ENCODE measurements at places on chromosomes 16 and 17.

GRCh38 chr17:1834380-1835149, 4.8 kb downstream of the RPA1 start:
- no peak for DNase-seq

DNA sequence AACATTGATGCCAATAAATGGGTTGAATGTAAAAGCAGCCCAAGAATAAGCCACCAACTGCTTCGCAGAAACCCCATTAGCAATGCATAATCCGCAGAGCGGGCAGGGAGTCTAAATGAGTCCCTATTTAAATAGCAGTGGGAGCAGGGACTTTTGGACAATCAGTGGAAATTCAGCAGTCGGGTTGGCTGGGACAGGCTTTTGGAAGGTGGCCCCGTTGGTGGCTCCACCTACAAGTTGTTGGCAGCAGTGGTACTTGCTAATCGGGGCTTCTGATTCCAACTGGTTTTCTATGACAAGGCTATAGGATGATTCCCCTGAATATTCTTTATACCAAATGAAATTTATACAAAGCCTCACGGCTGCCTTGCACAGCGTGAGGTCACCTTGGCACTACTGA, 86.3 kb downstream of the WDR59 start:
- no peak for DNase-seq

GRCh38 chr16:53055541-53056391, 975 bp downstream of the CHD9 start:
- no peak for DNase-seq

DNA sequence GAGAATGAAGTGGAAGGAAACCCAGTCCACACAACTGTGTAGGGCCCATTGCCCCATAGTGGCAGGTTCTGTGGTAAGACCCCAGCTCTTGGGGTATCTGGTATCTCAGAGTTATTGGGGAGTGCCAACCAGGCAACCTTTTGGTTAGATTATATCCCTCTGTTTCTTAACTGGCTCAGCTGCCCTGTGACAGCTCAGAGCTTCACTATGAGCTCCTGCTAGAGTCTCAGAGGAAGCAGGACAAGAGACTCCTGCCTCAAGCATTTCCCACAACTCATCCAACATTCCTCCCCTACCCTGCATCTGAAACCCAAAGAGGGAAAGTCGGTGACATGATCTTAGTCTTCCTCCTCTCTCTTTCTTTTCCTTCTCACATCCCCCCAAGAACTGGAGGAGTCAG, 292.3 kb downstream of the SHISA9 start:
- no peak for DNase-seq

GRCh38 chr17:13337864-13338371, 263.8 kb downstream of the HS3ST3A1 start:
- DNase-seq: no peak

- no peak for DNase-seq
Observed at GRCh38 chr17:65809366-65809765, 247.9 kb upstream of the AXIN2 start.

- no peak for DNase-seq
Observed at GRCh38 chr17:82490512-82491195, 28.9 kb upstream of the FOXK2 start.

- DNase-seq: no peak
Observed at GRCh38 chr17:57447990-57448758, 191.9 kb downstream of the MSI2 start.

- no peak for DNase-seq
Observed at GRCh38 chr17:17036524-17036998, 5.7 kb upstream of the MPRIP start.

DNA sequence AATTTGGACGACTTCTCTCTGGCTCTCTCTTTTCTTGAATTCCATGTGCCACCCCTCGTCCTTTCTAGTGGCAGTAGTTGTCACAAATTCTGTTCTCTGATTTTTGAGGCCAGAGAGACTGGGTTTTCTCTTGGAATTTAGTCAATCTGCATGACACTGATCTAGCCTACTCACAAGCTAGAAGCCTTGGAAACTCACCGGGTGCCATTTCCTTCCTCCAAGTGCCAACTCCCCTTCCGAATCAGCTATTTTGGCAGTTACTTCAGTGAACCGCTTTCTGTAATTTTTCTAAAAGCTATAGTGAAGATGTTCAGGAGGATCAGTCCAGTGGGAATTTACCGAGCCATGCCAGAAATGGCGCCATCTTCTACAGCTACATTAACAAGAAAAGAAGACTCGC, 228.9 kb downstream of the PMP22 start:
- DNase-seq: no peak

GRCh38 chr17:39186481-39187002, 10.9 kb downstream of the CACNB1 start:
- no peak for DNase-seq

GRCh38 chr16:4091240-4092012, 24.8 kb downstream of the ADCY9 start:
- no peak for DNase-seq

DNA sequence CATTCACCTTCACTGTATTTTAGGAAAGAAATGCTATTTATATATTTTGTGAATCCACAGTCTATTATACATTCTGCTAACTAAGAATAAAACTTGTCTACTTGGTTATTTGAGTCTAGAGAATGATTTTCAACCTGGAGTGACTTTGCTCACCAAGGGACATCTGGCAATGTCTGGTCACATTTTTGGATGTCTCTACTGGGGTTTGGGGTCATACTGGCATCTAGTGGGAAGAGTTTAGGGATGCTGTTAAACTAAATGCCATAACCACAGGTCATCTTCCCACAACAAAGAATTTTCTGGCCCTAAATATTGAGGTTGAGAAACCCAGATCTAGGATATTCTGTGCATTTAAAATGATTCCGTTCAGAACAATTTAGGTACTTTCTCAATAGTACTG, 26.0 kb downstream of the KCNJ16 start:
- DNase-seq: no peak

- no peak for DNase-seq
Observed at GRCh38 chr17:40425741-40426140, 8.0 kb upstream of the TOP2A start.

DNA sequence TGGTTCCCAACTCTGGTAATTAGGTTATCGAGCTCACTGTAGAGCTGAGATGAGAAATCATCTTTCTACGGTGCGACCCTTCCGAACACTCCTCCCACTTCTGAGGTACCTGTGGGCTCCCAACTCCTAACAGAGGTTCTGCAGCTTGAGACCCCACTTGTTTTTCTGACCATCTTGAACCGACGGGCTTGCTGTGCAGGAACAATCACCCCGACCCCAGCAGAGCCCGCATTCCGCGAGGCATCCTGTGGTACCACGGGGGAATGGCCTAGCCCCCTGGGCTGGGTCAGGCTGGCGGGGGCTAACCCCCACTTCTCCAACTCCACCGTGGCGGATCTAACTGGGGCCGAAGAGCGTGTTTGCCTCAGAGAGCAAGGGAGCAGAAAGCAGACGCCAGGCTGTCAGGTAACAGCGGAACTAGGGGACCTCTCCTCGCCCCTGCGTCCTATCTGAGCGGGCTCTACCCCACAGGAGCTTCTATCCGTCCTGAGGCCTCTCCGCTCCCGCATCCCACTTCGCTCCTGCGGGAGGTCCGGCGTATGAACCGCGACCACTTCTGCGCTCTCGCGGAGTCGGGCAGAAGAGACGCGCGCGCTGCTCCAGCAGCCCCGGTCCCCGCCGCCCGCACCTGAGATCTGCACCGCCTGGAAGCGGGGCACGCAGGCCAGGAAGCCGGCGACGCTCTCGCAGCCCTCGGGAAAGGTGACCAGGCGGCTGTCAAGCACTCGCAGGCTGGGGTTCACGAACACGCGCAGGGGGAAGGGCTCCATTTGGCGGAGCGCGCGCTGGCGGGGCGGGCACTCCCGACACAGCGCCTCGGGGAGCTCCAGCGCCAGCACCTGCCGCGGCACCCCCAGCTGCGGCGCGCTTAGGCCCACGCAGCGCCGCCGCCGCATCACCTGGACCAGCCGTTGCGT, 761 bp downstream of the PDF start:
- no peak for DNase-seq

DNA sequence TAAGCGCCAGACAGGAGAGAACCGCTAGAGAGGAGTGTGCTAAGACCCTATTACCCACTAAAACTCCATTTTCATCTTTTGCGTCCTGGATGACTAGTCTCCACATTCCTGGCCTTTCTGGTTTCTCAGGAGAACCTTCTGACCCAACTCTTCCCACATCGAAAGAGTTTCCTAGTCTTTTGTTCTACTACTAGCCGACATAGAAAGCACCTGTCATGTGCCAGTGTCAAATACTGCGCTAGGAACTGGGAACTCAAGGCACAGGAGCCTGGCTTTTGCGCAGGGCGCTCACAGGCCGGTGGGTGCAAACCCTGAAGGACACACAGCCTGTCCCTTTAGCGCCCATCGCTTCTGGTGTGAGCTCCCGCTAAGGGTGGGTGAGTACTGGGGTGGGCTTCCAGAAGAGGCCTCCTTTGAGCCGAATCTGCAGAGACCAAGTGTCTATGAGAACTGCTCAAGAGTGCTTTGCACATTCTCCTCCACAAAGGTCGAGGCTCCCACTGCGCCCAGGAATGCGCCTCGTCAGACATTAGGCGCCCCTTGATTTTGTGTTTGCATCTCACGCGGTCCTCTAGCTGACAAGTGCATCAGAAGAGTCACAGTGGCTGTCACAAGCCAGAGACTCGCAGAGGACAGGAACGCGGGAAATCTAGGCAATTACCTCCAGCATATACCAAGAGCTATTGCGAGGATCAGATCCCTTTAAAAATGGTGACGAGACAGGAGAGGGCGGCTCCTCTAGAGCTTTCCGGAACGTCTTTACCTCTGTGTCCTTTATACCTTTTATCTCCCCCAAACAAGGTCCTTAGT, 2.0 kb upstream of the PSMB3 start:
- no peak for DNase-seq

DNA sequence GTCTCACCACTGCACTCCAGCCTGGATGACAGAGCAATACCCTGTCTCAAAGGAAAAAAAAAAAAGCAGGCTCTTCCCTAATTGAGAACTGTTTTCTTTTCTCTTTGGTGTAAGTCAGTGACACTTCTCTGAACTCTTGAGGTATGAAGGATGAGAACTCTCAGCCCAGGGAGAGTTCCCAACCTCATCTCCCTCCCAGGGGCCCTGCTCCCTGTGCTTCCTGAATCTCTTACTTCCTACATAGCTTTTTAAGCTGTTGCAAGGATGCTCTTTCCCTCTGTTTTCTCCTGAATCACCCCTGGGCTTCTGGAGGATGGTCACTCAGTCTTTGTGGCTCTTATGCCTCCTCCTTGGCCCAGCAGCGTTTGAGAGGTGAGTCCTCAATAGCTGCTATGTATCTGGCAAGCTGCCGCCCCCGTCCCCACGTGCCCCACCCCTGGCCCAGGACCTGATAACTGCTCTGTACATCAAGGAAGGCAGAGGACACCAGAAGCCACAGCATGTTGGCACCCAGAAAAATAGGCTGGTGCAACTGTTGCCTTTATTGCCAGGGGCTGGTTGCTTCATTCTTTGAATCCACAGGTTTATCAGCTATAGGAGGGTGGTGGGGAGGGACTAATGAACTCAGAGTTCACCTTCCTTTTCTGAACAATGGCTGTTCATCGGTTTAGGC, 24.0 kb downstream of the IGF2BP1 start:
- DNase-seq: no peak

GRCh38 chr17:81498953-81499600, 13.5 kb downstream of the ACTG1 start:
- DNase-seq: no peak

GRCh38 chr17:7704601-7705268, at the start of gene EFNB3:
Gene EFNB3, plus strand, starts transcription at chr17:7705202. Its CDS starts 397 bp downstream, at chr17:7705599.
- DNase-seq: no peak

DNA sequence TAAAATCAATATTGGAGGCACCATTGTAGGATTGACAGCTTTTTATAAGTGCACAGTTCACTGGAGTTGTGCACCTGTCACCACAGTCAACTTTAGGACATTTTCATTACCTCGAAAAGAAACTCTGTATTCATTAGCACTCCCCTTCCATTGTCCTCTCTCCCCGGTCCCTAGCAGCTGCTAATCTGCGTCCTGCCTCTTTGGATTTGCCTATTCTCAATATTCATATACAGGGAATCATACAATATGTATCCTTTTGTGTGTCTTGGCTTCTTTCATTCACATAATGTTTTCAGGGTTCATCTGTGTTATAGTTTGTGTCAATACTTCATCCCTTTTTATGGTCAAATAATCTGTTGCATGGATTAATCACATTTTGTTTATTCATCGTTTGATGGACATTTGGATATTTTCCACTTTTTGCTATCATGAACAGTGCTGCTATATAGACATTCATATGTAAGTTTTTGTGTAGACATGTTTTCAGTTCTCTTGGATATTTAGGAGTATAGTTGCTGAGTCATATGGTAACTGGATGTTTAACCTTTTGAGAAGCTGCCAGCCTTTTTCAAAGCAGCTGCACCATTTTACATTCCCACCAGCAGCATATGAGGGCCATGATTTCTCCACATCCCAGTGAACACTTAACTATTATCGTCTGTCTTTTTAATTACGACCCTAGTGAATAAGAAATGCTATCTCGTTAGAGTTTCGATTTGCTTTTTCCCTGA, 9.8 kb downstream of the DNAJA3 start:
- DNase-seq: no peak

DNA sequence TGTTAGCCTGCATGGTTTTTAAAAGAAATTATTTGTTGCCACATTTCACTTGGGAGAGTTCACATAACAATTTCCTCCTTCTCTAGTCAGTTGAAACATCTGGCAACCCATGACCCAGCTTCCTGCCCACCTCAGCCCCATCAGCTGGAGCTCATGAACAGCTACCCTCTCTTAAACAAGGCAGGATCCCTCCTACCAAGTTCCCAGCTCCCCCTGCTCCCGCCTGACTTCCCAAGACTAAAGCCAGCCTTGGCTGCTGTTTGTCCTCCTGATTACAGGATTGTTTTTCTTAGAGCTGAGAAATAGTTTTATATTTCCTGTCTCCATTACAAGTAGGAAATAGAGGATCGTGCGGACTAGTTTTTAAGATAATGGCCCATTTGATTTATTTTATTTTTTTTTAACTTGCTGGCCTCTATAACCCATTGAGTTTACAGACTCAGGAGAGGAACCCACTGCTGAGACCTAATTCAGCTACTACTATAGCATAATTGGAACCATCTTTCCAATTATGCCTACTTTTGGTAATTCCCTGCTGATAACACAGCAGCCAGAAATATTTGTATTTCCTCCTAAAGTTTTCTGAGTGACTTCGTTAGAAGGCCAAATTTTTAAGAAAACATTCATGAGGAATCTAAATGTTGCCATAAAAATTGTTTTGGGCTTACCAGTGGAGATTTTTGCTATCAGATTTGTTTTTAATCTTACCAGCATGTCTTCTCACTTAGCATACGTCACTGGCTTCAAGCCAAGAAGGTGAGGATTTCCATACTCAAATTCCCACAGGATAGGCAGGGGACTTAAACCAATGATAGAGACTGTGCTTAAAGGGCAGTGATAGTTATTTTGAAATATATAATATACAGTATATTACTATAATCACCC, 90.0 kb downstream of the ELAC2 start:
- no peak for DNase-seq

Data from stimulated activated CD8-positive, alpha-beta memory T cell treated with anti-CD3 and anti-CD28 coated beads, Interleukin-12 subunit alpha, Interleukin-12 subunit beta, amount 100 ng/mL, for 1 hour (primary cell).